ENCODE measurements at places on chromosomes 3 and 15. TPM values are rescaled to one million over a fixed set of nuclear protein-coding genes. Genes with fewer than 3 reads are reported as not detected.

ERICH6 gene
- total RNA-seq, result not detected

MRPS22 gene
- 65.6 TPM for total RNA-seq

PTPRG gene
- total RNA-seq, result 117 TPM

ETV5 gene
- total RNA-seq, result 48.4 TPM

GRM2 gene
- total RNA-seq, result 5.2 TPM

CCDC50 gene
- total RNA-seq, result 25.4 TPM

MESP1 gene
- total RNA-seq, result 0.21 TPM

TMEM40 gene
- 0.14 TPM for total RNA-seq

INKA1 gene
- total RNA-seq, result 4.0 TPM

ISL2 gene
- total RNA-seq, result 2.7 TPM

SV2B gene
- 0.76 TPM for total RNA-seq

GPR160 gene
- 77.0 TPM for total RNA-seq

ETFA gene
- 62.3 TPM for total RNA-seq

DNA sequence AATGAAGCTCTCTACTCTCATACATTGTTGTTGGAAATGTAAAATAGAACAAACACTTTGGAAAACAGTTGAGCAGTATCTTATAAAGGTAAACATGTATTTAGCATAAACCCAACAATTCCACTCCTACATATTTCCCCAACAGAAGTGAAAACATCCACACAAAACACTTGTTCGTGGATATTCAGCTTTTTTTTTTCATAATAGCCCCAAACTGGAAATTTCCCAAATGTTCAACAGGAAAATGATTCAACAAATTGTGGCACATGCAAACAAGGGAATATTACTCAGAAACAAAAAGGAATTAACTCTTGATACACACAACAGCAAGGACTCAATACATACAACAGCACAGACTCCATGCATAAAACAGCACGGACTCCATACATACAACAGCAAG is 28.5 kb downstream of the RFTN1 start:
- no peaks in the 10 kb centered on the region for H3K36me3 ChIP-seq
- no peak for DNase-seq
- H3K27ac ChIP-seq, result no peak overlapping the region
- H3K4me3 ChIP-seq, result no peak overlapping the region
- no peaks in the 10 kb centered on the region for H3K27me3 ChIP-seq

DNA sequence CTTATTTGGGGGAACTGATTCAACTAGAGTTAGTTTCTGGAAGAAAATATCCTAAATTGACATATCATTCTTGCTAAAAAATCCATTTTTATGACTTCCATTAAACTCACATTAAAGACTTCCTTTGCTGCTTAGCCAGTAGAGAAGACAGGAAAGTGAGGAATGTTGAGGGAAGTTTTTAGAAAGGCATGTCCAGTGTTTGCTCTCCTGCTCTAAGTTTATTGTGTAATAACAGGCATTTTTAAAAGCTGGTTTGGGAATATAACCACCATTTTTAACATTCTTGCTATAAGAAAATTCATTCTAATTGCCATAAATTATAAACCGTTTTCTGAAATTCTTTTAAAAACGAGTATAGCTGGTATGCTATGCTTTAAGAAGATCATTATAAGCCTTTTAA is 428.0 kb downstream of the RAP2B start:
- H3K27ac ChIP-seq, result no peak overlapping the region
- DNase-seq, result no peak
- H3K36me3 ChIP-seq, result no peaks in the 10 kb centered on the region
- no peak overlapping the region for H3K4me3 ChIP-seq

- H3K27me3 ChIP-seq, result no peaks in the 10 kb centered on the region
- H3K36me3 ChIP-seq, result no peaks in the 10 kb centered on the region
- no peak for DNase-seq
- H3K4me1 ChIP-seq, result peaks cover 8% of the 10 kb centered on the region
- H3K27ac ChIP-seq, result no peak overlapping the region
Observed at GRCh38 chr15:82944056-82944455, 8.5 kb downstream of the HOMER2 start.

- no peak overlapping the region for H3K27ac ChIP-seq
- no peak overlapping the region for H3K4me3 ChIP-seq
- peaks cover 9% of the 10 kb centered on the region for H3K4me1 ChIP-seq
- DNase-seq, result no peak
- no peaks in the 10 kb centered on the region for H3K36me3 ChIP-seq
Observed at GRCh38 chr15:74845208-74845568, 2.2 kb upstream of the ULK3 start.

- no peaks in the 10 kb centered on the region for H3K27me3 ChIP-seq
- no peak overlapping the region for H3K27ac ChIP-seq
Observed at GRCh38 chr3:137121704-137122314, 164.0 kb downstream of the IL20RB start.

GRCh38 chr15:85430406-85431204 is 50.2 kb downstream of the AKAP13 start:
- H3K27ac ChIP-seq, result no peak overlapping the region
- no peaks in the 10 kb centered on the region for H3K36me3 ChIP-seq

- no peaks in the 10 kb centered on the region for H3K36me3 ChIP-seq
- H3K4me3 ChIP-seq, result no peak overlapping the region
- H3K4me1 ChIP-seq, result no peaks in the 10 kb centered on the region
- no peak overlapping the region for H3K27ac ChIP-seq
- no peak for DNase-seq
Observed at GRCh38 chr15:31236184-31237042, 90.2 kb upstream of the KLF13 start.

DNA sequence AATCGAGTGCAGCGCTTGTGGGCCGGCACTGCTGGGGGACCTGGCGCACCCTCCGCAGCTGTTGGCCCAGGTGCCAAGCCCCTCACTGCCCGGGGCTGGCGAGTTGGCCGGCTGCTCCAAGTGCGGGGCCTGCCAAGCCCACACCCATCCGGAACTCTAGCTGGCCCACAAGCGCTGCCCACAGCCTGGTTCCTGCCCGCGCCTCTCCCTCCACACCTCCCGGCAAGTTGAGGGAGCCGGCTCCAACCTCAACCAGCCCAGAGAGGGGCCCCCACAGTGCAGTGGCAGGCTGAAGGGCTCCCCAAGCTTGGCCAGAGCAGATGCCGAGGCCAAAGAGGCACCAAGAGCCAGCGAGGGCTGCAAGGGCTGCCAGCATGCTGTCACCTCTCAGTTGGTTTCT is 73.4 kb downstream of the PLXNA1 start:
- no peak overlapping the region for H3K27ac ChIP-seq
- no peaks in the 10 kb centered on the region for H3K27me3 ChIP-seq
- no peaks in the 10 kb centered on the region for H3K36me3 ChIP-seq
- no peak overlapping the region for H3K4me3 ChIP-seq

GRCh38 chr3:135226057-135226456 is 431.0 kb downstream of the EPHB1 start:
- H3K27me3 ChIP-seq, result no peaks in the 10 kb centered on the region
- H3K4me3 ChIP-seq, result no peak overlapping the region
- H3K36me3 ChIP-seq, result no peaks in the 10 kb centered on the region
- H3K27ac ChIP-seq, result no peak overlapping the region
- no peak for DNase-seq
- peaks cover 21% of the 10 kb centered on the region for H3K4me1 ChIP-seq

DNA sequence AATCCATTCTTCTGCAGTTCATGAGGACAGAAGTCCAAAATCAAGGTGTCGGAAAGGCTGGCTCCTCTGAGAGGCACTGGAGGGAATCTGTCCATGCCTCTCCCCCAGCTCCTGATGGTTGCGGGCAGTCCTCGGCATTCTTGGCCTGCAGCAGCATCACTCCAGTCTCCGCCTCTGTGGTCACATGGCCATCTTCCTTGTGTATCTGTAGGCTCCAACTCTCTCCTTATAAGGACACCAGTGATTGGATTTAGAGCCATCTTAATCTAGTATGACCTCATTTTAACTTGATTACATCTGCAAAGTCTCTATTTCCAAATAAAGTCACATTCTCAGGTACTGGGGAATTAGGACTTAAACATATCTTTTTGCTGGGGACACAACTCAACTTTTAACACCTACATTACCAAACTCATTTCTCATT is 56.0 kb upstream of the FLNB start:
- H3K4me3 ChIP-seq, result no peak overlapping the region
- peak; percentile 81 for DNase-seq
- peaks cover 16% of the 10 kb centered on the region for H3K4me1 ChIP-seq
- no peaks in the 10 kb centered on the region for H3K27me3 ChIP-seq
- peak overlapping the region; percentile 1 for H3K27ac ChIP-seq

- peaks cover 20% of the 10 kb centered on the region for H3K27me3 ChIP-seq
- DNase-seq, result peak; percentile 97
- H3K36me3 ChIP-seq, result peaks cover 10% of the 10 kb centered on the region
- peaks cover 9% of the 10 kb centered on the region for H3K4me1 ChIP-seq
Observed at GRCh38 chr3:44584646-44585501, at the start of gene ZNF660. Gene ZNF660 (plus strand): TSS chr3:44584964. CDS start chr3:44594194, 9,230 bp downstream.

- peaks cover 89% of the 10 kb centered on the region for H3K27me3 ChIP-seq
- peak overlapping the region; percentile 80 for H3K4me3 ChIP-seq
- H3K36me3 ChIP-seq, result no peaks in the 10 kb centered on the region
- DNase-seq, result peak; percentile 52
Observed at GRCh38 chr15:37095770-37096557, 4.4 kb downstream of the MEIS2 start.

DNA sequence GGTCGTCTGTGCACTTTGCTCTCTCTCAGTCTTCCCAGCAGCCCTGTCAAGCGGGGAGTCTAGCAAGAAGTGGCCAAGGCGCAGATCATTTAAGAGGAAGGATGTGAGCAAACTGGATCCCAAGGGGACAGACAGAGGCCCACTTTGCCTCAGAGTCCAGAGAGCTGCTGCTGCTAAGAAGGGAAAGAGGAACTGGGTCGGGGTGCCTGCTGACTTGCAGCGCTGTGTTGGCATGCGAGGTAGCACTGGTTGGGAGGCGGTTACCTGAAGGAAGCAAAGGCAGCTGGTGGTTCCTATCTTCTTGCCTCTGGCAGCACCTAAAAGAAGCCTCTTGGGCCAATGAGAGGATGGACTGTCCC is 28.1 kb downstream of the SMAD3 start:
- peaks cover 28% of the 10 kb centered on the region for H3K4me1 ChIP-seq
- DNase-seq, result no peak
- H3K27me3 ChIP-seq, result no peaks in the 10 kb centered on the region

- no peak for DNase-seq
- H3K4me1 ChIP-seq, result no peaks in the 10 kb centered on the region
- peaks cover 15% of the 10 kb centered on the region for H3K36me3 ChIP-seq
- H3K4me3 ChIP-seq, result no peak overlapping the region
- no peaks in the 10 kb centered on the region for H3K27me3 ChIP-seq
Observed at GRCh38 chr15:49964551-49964950, 154.5 kb downstream of the ATP8B4 start.

- peaks cover 38% of the 10 kb centered on the region for H3K27me3 ChIP-seq
- no peak overlapping the region for H3K4me3 ChIP-seq
- no peaks in the 10 kb centered on the region for H3K36me3 ChIP-seq
- peaks cover 7% of the 10 kb centered on the region for H3K4me1 ChIP-seq
- DNase-seq, result no peak
Observed at GRCh38 chr15:80783260-80783659, 4.1 kb downstream of the CEMIP start.

- H3K4me1 ChIP-seq, result no peaks in the 10 kb centered on the region
- no peaks in the 10 kb centered on the region for H3K36me3 ChIP-seq
- no peak for DNase-seq
- no peak overlapping the region for H3K4me3 ChIP-seq
Observed at GRCh38 chr3:4897765-4898453, 81.3 kb upstream of the BHLHE40 start.

DNA sequence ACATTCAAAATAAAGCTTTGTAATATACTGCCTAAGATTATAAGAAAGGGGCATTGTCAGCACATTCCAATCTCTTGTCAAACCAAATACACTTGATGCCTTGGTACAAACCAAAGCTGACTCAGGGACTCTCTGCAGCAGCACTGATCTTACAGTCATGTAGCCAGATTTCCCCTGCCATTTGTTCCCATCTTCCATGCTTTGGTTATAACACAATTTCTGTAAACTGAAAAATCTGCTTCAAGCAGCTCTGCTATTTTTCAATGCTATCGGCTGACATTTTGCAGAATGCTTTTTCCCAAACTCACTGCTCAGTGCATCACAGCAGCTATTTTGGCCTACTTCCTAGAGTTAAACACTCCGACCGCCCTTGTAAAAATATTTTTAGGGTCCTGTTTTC is 18.2 kb downstream of the PLOD2 start:
- no peaks in the 10 kb centered on the region for H3K27me3 ChIP-seq
- no peak overlapping the region for H3K27ac ChIP-seq
- H3K36me3 ChIP-seq, result no peaks in the 10 kb centered on the region
- peak; percentile 30 for DNase-seq
- no peak overlapping the region for H3K4me3 ChIP-seq

GRCh38 chr3:60573494-60573893 is 677.8 kb downstream of the FHIT start:
- H3K27ac ChIP-seq, result no peak overlapping the region
- H3K4me3 ChIP-seq, result no peak overlapping the region
- H3K4me1 ChIP-seq, result peaks cover 28% of the 10 kb centered on the region
- H3K36me3 ChIP-seq, result no peaks in the 10 kb centered on the region
- H3K27me3 ChIP-seq, result no peaks in the 10 kb centered on the region

DNA sequence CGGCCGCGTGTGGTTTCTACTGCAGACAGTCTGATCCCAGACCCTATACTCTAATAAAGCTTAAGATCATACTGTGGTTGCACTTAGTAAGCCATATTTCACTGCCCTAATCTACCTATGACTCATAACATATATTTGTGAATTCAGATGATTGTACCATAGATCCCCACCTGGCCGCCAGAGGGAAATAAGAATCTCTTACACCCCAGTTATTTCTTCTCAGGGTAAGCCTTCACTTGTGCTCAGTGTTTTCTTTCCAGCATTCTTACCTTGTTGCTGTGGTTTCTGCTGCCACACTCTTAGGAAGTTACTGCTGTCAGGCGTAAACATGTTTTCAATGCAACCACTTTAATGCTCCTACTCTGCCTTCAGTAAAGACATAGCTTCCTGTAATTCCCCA is 105.9 kb downstream of the B3GALNT1 start:
- H3K36me3 ChIP-seq, result no peaks in the 10 kb centered on the region
- H3K27me3 ChIP-seq, result no peaks in the 10 kb centered on the region
- peak; percentile 9 for DNase-seq
- no peak overlapping the region for H3K27ac ChIP-seq
- H3K4me3 ChIP-seq, result no peak overlapping the region
- H3K4me1 ChIP-seq, result no peaks in the 10 kb centered on the region

GRCh38 chr3:149393345-149394160 is 16.1 kb upstream of the TM4SF1 start:
- H3K4me3 ChIP-seq, result no peak overlapping the region
- peak; percentile 88 for DNase-seq
- no peaks in the 10 kb centered on the region for H3K36me3 ChIP-seq

GRCh38 chr15:101048176-101048575 is 129.0 kb downstream of the LRRK1 start:
- H3K36me3 ChIP-seq, result no peaks in the 10 kb centered on the region
- no peak overlapping the region for H3K27ac ChIP-seq
- peaks cover 18% of the 10 kb centered on the region for H3K4me1 ChIP-seq
- H3K4me3 ChIP-seq, result no peak overlapping the region
- no peak for DNase-seq
- H3K27me3 ChIP-seq, result no peaks in the 10 kb centered on the region

Data from GM23338 (cell line).